ENCODE measurements at places on chromosomes 1 and 21.

- DNase-seq = no peak
These were observed 5.2 kb upstream of the SCAMP3 start for GRCh38 chr1:155267373-155267772.

DNA sequence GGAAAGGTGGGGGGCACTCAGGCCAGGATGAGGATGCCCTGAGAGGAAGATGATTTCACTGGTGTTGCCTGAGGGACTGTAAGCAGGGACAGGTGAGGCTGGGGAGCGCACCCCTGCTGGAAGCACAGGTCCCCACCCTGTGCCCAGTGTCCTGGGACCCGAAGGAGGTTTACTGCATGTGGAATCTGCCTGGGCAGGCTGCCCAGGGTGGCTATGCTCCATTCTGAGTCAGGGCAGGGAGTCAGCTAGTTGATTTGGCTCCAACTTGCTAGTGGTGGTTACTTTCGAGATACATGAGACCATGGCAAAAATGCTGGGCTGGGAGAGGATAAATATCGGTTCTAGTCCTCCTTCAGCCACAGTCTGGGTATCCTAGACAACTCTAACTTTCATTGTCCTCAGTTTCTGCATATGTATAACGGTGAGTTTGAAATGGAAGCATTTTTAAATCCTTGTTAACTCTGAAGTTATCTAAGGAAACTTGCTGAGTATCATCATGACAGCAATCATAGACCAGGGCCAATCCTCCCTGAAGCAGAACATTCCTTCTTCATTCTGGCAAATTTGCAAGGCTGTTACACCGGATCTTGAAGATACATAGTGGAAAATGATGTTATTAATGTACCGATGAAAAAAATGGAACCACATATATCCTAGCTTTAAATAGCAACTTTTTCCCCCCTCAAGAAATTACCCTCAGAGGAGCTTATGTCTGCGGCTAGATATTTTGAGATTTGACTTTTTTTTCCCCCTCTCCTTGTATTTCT is 7.7 kb downstream of the TLR5 start:
- no peak for DNase-seq

- DNase-seq = no peak
These were observed 259.1 kb downstream of the NFIA start for GRCh38 chr1:61341426-61341825.

- DNase-seq = no peak
These were observed 10.4 kb downstream of the KYAT3 start for GRCh38 chr1:88982055-88982454.

GRCh38 chr1:154328318-154329151 is 3.2 kb downstream of the ATP8B2 start:
- DNase-seq = peak; percentile 84

GRCh38 chr1:3430406-3430805 is 24.1 kb upstream of the ARHGEF16 start:
- no peak for DNase-seq

- no peak for DNase-seq
These were observed 11.0 kb upstream of the OLIG1 start for GRCh38 chr21:33058957-33059356.

DNA sequence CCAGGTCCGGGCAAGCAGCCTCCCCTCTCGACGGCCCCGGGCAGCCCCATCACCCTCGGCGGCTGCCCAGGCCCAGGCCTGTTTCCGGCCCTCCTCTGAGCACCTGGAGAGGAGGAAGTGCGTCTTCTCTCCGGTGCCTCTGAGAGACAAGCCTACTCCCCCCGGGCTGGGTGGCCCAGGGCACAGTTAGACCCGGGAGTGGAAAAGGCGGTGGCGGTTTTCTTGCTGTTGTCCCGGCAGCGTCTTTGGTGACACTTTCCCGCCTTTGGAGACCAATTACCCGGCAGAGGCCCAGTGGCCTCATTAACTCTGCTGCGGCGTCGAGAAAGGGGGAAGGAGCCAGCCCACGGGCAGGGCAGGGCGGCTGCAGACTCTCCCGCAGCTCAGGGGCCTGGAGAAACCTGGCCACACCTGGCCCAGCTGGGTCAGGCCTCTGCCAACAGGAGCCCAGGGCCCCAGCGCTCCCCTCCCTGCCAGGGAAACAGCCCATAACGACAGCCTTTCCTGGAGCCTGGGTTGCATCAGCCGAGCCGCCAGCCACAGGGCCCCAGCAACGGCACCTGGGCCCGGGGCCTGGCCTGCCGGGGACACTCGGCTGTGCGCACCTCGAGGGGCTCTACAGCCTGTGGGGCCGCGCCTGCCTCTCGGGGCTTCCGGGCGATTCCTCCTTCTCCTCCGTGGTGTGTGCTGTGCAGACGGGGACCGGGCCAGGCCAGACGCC is 28.4 kb upstream of the C1orf159 start:
- peak; percentile 88 for DNase-seq

DNA sequence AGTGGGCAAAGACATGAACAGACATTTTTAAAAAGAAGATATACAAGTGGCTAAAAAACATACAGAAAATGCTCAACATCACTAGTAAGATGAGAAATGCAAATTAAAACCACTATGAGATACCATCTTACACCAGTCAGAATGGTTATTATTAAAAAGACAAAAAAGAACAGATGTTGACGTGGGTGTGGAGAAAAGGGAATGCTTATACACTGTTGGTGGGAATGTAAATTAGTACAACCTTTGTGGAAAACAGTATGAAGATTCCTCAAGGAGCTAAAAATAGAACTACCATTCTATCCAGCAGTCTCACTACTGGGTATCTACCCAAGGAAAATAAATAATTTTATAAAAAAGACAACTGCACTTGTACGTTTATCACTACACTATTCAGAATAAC is 73.9 kb downstream of the EBNA1BP2 start:
- DNase-seq = no peak

- peak; percentile 28 for DNase-seq
These were observed 19.5 kb downstream of the FAAH start for GRCh38 chr1:46413596-46413985.

DNA sequence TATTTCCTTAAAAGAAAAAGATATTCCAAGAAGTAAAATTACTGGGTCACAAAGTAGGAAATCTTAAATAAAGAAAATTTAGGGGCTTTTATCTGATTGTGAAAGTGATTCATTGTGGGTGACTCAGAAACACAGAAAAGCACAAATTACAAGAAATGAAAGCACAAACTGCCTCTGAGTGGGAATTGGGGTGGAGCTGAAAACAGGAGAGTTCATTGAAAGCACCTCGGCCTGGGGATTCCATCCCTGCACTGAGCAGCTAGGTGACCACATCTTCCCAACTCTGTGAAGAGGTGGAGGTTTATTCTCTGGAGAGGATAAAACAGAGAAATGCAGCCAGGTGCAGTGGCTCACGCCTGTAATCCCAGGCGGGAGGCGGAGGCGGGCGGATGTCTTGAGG is 7.4 kb downstream of the GJA4 start:
- DNase-seq = peak; percentile 69

- DNase-seq = no peak
These were observed 57.0 kb upstream of the RGS7 start for GRCh38 chr1:241413974-241414373.

GRCh38 chr1:203771901-203772301 is 6.9 kb downstream of the LAX1 start:
- DNase-seq = no peak

GRCh38 chr1:44721485-44722361 is 9.2 kb downstream of the RNU5D-1 start:
- DNase-seq = peak; percentile 90

DNA sequence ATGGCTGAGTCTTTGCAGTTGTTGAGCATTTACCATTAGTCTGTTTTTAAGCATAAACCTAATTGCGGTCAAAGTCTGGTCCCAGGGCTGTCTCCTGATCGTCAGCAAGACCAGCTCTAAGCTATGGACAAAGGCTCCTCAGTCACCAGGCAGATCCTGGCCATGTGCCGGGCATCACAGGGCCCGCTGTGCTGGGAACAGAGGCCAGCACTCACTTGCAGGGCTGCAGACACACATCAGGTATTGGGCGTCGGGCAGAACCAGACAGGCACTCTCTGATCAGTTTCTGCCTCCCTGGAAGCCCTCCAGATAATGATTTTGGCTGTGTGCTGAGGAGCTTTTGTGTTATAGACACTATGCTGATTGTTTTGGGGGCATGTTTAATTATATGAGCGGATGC is 26.6 kb downstream of the TMEM51 start:
- DNase-seq = no peak

GRCh38 chr1:212228076-212228475 is 57.1 kb upstream of the PPP2R5A start:
- no peak for DNase-seq

DNA sequence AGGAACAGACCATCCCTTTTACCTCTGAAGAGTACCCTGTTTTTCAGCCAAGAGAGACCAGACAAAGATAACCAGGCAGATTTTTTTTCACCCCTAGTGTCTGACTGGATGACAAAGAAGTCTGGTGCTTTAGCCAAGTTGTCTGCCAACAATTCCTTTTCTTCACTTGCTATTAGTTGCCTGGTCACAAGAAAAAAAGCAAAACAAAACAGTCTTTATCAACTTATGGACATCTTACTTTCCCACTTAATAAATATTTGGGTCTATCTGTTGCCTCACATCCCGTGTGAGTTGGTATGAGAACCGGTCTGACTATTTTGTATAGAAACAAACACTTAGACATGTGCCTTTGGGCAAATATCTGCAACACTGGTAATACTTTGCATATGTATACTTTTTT is 662.9 kb downstream of the PLPP3 start:
- DNase-seq = no peak

- DNase-seq = no peak
These were observed 99.0 kb downstream of the ZNF281 start for GRCh38 chr1:200310824-200311223.

DNA sequence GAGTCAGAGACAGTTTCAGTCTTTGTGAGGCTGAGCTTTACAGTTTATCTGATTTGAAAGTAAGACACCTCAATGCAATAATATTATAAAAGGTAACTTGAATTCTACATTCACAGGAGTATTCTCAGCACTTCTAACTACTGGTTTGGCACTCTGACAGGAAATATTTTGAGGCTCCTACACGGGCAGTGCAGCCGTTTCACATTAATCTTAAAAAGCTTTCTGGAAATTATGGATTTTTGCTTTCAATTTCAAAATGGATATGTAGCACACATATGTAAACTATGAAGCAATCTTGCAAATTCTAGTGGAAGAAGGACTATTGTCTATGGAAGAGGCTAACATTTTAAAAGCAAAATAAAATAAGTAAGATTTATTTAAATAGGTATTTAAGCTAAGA is 262.9 kb upstream of the SNX7 start:
- no peak for DNase-seq

DNA sequence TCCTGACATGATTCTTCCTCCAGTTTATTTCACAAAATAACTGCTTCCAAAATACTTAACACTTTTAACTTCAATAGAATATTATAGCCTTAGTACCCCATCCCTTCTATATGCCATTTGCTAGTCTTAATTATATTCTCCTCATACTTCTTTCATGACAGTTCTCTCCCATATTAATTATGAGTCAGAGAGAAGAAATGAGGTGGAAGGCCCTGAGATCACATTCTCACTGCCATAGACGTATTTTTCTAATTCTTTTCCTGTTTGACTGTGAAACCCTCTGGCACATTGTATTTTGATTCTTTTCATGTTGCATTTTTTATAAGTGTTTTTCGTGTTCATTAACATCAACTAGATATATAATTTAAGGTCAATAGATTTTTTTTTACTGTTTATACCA is 88.4 kb downstream of the GTF2B start:
- no peak for DNase-seq

- DNase-seq = no peak
These were observed 16.8 kb downstream of the LAMC1 start for GRCh38 chr1:183039985-183040447.

DNA sequence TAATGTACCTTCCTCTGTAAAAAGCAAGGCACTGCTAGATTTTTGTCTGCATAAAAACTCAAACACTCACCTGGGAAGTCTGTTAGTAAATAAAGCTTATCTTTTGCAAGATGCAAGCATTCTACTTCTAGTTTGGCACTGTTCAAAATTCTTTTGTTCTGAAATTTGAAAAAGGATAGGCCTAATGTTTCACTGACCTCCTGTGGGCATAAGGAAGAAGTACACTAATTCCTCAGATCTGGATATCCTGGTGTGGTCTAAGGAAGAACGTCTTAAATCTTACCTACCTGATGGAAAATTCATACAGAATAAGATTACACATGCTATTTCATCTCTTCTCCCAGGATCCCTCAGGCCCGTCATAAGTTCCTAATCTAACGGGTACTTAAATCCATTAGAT is 93.5 kb upstream of the CAMK1G start:
- no peak for DNase-seq

DNA sequence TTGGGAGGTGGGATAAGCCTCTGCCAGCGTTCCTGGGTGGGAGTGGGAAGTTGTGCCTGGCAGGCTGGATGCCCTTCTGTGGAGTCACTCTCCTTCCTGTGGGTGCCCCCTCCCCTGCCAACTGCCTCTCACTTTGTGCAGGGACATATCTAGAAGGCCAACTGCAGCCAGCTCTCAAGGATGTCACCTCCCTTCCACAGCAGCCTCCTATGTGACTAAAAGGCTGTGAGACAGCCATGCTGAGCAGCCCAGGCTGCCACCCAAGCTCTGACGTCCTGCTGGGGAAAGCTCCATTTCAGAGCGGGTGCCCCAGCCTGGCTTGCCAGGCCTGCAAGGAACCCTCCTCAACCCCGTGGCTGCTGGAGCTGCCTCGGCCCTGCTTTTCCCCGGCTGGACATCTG is 19.6 kb upstream of the SLC26A9 start:
- DNase-seq = no peak

- DNase-seq = no peak
These were observed 13.2 kb upstream of the SEC16B start for GRCh38 chr1:177983077-177983476.

DNA sequence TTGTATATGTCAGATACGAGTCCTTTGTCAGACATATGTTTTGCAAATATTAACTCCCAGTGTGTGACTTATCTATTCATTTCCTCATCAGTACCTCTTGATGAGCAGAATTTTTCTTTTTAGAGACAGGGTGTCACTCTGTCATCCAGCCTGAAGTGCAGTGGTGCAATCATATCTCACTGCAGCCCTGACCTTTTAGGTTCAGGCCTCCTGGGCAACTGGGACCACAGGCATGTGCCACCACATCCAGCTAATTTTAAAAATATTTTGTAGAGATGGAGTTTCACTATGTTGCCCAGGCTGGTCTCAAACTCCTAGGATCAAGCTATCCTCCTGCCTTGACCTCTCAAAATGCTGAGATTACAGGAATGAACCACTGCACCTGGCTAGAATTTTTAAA is 93.0 kb downstream of the HLCS start:
- DNase-seq = no peak

DNA sequence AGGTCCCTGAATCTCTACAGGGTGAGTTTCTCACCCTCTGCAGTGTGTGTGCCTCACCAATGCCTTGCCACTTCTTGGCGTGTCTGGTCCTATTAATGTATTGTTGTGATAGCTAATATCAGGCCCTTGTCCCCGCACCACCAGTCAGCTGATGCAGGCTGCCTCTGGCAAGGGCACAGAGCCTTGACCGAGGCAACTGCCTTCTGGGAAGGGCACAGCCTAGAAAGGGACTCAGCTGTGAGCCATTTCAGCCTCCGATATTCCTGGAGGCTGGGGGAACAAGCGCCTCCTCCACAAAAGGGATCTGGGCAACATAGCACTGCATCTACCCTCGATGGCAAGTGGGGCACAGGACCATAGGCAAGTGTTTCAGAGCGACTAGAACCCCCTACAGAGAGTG is 27.0 kb downstream of the IL10RB start:
- no peak for DNase-seq

- peak; percentile 65 for DNase-seq
These were observed 13.8 kb downstream of the SLC35E2B start for GRCh38 chr1:1678581-1679380.

GRCh38 chr1:100847361-100848082 is 47.1 kb downstream of the EXTL2 start:
- DNase-seq = no peak

- no peak for DNase-seq
These were observed 9.1 kb upstream of the AADACL4 start for GRCh38 chr1:12634696-12635202.

All from activated naive CD4-positive, alpha-beta T cell treated with anti-CD3 and anti-CD28 coated beads for 36 hours (primary cell).